ENCODE measurements at places on chromosomes 6 and 20. TPM values are rescaled to one million over a fixed set of nuclear protein-coding genes. Genes with fewer than 3 reads are reported as not detected.

RIPOR3 gene
- total RNA-seq, result not detected

DAAM2 gene
- total RNA-seq, result 1.2 TPM

ENPP1 gene
- 1.2 TPM for total RNA-seq

SYNE1 gene
- total RNA-seq, result 66.9 TPM

BCKDHB gene
- 9.7 TPM for total RNA-seq

COL19A1 gene
- total RNA-seq, result not detected

CCDC170 gene
- 0.10 TPM for total RNA-seq

VTA1 gene
- total RNA-seq, result 37.7 TPM

SLC16A10 gene
- not detected for total RNA-seq

HTR1E gene
- total RNA-seq, result not detected

SLC44A4 gene
- total RNA-seq, result 0.05 TPM

CLPSL2 gene
- not detected for total RNA-seq

VARS1 gene
- total RNA-seq, result 90.9 TPM

FHL5 gene
- not detected for total RNA-seq

VIP gene
- total RNA-seq, result 2.7 TPM

PTCHD4 gene
- total RNA-seq, result 8.0 TPM

ID4 gene
- total RNA-seq, result 0.24 TPM

GJA10 gene
- total RNA-seq, result not detected

ADA gene
- total RNA-seq, result 35.6 TPM

NEDD9 gene
- 87.6 TPM for total RNA-seq

All from glomerular endothelial cell (primary cell).